ENCODE measurements at places on chromosomes 1 and 21.

GRCh38 chr1:167404161-167404888 is 114.0 kb downstream of the CD247 start:
- no peak for DNase-seq

- DNase-seq, result no peak
These were observed 42.2 kb downstream of the LDLRAD2 start for GRCh38 chr1:21854090-21854750.

GRCh38 chr1:154423304-154423987 is 18.3 kb downstream of the IL6R start:
- DNase-seq, result no peak

DNA sequence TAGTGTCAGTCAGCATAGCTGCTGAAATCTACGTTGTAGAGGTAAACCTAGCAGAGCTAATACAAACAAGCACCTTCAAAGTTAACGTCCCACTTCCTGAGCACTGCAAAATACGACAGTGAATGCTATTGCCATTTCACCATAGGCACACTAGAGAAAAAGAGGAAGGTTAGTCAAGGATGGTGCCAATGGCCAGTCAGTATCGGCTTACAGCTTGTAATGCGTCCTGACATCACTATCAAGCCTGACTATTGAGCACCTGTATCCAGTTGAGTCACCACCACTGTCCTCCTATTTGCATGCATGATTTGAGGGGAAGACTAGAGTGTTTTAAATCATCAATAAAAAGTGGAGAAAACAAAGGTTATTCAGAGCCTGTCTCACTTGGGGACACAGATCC is 34.4 kb downstream of the NUCKS1 start:
- no peak for DNase-seq

- no peak for DNase-seq
These were observed 44.9 kb upstream of the TSPAN2 start for GRCh38 chr1:115134231-115134630.

DNA sequence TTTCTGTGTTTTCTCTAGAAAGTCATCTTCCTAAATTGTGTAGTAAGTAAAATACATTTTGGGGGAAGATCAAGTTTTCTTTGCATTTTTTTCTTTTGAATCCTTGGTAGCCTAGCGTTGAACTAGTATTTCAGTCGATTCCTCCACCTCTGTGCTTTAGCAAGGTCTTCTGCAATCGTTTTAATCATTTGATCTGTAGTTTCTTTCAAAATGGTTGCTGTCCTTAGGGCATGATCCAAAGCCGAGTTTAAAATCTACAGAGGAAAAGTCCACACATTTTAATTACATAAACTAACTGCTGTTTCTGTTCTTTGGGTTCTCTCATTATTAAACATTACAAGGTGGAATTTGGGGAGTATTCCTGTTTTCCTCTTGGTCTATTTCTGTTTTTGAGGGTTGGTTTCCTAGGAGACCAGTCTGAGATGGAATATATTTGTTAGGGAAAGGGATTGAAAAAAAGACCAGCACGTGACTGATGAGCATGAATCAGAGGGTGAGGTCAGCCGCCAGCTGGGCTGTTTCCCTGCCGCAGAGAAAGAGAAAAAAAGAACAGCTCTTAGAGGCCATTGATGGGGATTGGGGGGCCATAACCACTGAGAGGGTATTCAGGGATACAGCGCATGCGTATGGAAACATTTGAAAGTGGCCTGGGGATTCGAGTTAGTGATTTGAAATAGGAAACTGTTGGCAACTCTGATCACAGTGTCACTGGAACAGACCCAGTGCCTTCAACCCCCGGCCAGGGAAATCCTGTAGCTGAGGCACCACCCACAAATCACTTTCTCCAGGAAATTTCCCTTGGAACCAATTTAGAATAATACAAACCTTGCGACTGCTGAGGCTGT is 40.6 kb downstream of the AKNAD1 start:
- no peak for DNase-seq

DNA sequence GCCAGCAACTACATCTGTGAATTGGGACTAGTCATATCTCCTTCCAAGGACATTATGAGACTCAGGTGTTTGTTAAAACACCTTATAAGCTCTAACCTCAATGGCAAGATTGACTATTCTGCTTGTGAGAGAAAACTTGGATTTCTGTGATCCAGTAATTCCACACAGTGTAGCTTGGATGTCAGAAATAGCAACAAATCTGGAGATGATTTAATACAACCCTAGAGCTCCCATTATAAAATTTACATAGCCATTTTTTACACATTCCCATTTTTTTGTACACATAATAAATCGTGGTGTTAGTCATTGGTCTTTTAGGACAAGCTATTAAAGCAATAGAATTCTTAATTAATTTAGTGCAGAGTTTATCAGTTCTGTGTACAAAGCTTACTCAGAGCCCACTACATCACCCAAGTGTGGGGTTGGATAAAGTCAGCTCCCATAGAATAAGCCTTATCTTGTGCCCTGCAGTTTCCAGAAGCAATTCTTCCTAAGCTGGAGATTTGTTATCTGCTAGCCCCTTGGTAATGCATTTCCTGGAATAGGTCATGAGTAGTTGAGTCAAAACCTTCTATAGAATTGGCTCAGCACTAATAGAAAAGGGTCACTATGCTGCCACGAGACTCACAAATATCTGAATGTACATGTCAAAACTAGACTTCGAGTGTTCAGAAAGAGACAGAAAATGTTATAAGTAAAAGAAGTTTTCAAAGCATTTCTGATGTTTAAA is 434.0 kb upstream of the RUNX1 start:
- DNase-seq, result no peak

DNA sequence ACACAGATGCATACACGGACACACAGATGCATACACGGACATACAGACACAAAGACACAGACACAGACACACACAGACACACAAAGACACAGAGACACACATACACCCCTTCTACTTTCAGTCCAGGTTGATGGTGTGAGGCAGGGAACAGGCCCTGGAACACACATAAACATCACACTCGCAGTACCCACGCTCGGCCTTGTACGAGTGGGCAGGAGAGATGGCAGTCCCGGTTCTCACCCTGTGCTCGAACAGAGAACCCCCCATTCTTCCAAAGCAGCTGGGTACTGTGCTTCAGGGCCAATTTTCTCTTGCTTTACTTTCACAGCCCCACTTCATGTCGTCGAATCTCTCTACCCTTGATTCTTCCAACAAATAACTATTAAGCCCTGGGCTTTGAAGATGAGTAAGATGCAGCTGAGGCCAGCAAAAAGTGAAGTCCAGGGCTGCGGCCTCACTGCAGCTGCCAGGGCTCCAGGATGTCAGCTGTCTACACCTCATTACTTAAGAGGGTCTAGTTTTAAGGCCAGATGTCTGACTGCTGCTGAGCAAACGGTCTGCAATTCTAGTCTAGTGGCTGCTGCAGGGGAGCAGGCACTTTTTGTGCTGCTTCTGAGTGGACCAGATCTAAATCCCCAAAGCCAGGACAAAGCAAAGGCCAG is 90.1 kb downstream of the PGBD5 start:
- DNase-seq, result no peak

- DNase-seq, result no peak
These were observed 53.6 kb downstream of the WNT9A start for GRCh38 chr1:227893949-227894721.

- no peak for DNase-seq
These were observed 85.5 kb downstream of the CAMK2N1 start for GRCh38 chr1:20400341-20401177.

GRCh38 chr1:230326971-230327891 is 98.9 kb downstream of the PGBD5 start:
- DNase-seq, result no peak

DNA sequence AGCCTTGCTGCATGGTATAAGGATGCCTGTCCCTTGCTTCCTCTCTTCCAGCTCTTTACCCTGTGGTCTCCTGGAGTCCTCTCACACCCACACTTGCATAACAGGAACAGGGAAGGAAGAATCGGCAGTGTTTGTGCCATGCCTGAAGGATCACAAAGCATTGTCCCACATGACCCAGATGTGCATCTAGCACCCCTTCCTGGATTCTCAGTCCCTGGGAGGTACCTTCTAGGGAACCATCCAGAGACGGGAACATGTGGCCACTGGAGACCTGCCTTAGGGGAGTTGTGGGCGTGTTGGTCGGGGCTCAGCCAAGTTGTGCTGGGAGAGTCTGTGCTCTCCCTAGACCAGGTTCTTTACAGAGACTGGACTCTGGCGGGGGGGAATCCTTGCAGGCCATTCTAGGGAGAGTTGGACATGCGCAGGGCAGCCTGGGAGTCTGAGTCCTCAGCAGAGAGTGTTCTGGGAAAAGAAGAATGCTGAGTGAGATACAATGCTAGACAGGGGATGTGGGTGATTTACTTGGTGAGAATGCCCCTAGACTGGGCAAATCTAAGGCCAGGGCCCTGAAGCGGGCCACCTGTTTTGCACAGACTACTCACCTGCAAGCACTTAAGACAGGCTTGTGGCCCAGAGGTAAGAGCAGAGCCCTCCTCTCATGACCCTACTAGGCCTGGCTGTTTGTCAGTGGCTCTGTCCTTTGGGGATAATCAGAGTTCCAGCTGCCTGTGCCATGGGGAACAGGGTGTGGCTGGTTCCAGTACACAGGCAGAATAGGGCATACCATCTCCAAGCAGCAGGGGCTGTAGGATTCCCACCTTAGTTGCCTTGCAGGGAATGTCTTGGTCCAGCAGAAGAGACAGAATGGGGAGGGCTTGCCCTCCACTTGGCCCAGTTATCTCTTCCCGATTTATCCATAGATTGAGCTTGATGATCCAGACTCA is 89.8 kb downstream of the MAN1C1 start:
- no peak for DNase-seq

DNA sequence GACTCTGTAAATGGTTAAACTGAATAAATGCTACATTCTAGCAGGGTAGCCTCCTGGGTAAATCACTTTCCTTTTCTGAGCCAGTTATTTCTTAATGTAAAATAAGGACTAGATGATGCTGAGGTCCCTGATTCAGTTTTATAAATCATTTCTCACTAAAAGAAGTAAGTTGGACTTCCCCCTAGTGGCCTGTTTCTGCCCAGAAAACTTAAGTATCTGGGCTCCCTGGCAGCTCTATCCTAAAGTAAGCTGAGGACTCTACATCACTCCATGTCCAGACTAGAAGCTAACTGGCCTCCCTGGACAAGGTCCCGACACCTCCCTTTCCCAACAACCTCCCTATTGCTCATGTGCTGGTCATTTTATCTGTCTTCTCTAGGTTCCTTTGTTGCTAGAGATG is 3.0 kb downstream of the GPN2 start:
- no peak for DNase-seq

GRCh38 chr1:34361781-34362357 is 185.2 kb downstream of the C1orf94 start:
- no peak for DNase-seq

DNA sequence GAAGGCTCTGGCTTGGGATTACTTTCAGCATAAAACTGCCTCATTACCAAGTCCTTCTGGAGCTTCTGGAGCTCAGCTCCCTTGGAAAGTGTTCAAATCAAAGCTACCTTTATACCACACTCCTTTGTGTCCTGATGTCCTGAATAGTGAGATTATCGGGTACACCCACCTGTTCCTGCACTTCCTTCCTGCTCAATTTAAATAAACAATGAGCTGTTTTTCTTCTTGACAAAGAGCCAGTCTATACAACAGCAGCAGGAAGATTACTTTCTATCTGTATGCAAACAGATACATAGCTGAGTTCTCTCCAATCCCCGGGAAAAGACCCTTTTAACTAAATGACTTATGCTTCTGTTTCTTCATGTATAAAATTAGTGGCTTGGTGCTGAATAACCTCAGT is 258.0 kb upstream of the FMN2 start:
- no peak for DNase-seq

- no peak for DNase-seq
These were observed 92.5 kb downstream of the CDC42BPA start for GRCh38 chr1:227225715-227226346.

DNA sequence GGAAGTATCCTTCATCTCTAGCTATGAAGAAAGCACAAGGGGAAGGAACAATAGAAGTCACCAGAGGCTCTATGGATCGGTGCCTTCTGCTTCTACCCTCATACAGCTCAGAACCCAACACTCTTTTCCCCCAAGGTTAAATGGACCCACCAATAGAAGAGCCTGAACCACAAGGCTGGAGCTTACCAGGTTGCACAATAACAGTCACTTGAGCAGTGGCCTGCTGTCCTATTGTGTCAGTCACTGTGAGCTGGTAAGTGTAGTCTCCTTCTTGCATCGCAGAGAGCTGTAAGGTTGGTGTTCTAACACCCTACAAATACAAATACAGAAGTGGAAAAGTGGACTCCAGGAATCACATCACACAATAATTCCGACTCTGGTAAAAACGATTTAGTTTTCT is 103.0 kb downstream of the KIAA0319L start:
- no peak for DNase-seq

DNA sequence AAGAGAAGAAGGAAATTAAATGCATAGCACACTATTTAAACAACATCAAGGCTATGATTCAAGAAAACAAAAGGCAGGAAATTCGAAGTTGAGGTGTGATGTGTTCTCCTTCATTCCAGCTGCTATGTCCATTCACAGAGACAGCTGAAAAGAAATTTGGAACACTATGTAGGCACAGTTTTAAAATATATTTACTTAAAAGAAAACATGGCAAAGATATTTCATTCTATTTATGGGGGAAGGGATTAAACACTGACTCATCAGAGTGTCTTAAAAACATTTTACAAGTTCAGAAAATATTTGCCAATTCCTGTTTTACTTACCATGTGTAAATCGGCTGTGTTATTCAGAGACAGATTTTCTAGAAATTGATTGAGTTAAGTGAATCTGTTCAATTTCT is 39.4 kb upstream of the NGF start:
- DNase-seq, result no peak

- DNase-seq, result no peak
These were observed 2.7 kb downstream of the HUNK start for GRCh38 chr21:31875496-31876015.

DNA sequence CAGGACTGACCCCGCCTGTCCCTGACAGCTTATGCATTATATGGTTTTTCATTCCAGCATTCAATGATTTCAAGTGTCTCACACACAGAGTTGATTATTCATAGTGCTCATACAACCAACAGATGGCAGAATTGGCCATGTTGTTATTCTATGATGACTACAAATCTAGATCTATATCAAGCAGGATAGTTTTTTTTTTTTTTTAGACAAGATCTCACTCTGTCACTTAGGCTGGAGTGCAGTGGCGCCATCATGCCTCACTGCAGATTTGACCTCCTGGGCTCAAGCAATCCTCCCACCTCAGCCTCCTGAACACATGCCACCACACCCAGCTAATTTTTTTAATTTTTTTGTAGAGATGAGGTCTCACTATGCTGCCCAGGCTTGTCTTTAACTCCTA is 40.1 kb upstream of the LRRC8D start:
- no peak for DNase-seq

GRCh38 chr1:189656628-189657530 is 820.8 kb downstream of the BRINP3 start:
- no peak for DNase-seq

DNA sequence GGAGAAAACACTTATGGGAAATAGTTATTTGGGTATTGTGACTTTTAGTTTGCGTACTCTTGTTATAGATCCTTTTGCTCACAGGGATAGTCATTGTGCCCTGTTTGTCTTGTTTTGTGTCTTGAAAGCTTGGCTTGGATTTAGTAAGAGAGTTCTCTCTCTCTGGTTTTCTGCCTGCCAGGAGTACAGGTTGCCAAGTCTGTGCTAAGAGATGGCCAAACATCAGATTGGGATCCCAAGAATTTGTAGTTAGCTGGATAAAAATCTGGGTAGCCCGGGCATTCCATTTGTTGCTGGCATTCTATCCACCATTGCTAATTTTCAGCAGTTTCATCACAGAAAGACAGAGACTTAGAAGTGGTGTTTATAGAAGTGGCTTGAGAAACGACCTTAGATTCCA is 222.2 kb downstream of the NRIP1 start:
- DNase-seq, result no peak
